ENCODE measurements at places on chromosomes 16 and 17.
A peak's percentile ranks its signal among the peaks of the same experiment; 100 is the strongest.

DNA sequence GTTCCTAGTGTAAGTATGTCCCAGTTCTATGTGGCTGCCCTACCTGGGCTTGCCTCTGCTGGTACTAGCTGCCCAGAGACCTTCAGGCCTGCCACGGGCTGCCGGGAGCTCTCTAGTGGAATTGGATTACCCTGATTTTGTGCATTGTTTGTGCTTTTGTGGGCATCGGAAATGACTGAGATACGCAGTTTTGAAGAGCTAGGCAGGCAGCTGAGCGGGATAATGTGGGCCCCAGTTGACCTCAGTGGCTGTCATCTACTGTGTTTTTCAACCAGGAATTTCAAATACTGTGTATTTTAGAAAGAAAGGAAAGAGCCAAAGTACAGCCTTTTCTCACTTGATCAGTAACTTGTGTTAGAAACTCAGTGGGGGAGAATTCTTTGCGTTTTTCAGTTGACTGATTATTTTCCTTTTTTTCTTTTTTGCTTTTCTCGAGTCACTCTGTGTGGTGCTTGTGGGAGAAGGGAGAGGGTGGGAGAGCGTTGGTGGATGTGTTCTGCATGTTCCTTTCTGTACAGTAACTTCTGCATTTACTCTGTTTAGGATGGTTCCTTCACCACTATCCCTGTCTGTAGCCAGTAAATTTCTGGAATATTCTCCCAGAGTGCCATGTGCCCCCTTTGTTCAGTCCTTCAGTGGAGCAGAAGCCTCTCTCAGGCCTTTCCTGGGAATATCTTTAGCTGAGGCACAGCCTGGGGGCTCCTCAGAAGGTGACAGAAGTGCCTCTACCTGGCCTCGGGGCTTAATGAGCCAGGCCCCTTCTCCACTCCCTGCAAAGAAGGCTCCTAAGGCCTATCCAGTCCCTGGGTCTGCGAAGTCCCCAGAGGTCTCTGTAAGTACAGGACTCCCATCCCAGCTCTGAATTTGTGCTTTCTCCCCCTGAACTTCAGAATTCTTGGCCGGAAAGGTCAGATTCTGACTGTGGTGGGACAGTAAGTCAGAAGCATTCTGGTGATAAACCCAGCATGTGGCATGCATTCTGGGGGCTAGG lies 15.0 kb upstream of the SLC12A3 start:
- H3K36me3 ChIP-seq: peaks cover 7% of the 10 kb centered on the region
- no peaks in the 10 kb centered on the region for H3K27me3 ChIP-seq
- H3K27ac ChIP-seq: no peak overlapping the region

- H3K27ac ChIP-seq: no peak overlapping the region
- no peak overlapping the region for H3K4me3 ChIP-seq
- DNase-seq: no peak
- peaks cover 18% of the 10 kb centered on the region for H3K36me3 ChIP-seq
- peaks cover 14% of the 10 kb centered on the region for H3K4me1 ChIP-seq
- no peaks in the 10 kb centered on the region for H3K27me3 ChIP-seq
Measured at GRCh38 chr17:51115179-51115578, 5.5 kb downstream of the SPAG9 start.

GRCh38 chr17:19487024-19487600 lies 46.5 kb upstream of the SLC47A1 start:
- no peak overlapping the region for H3K4me3 ChIP-seq
- peaks cover 9% of the 10 kb centered on the region for H3K27me3 ChIP-seq
- H3K4me1 ChIP-seq: no peaks in the 10 kb centered on the region
- no peak for DNase-seq
- H3K36me3 ChIP-seq: no peaks in the 10 kb centered on the region
- H3K27ac ChIP-seq: no peak overlapping the region

- DNase-seq: peak; percentile 91
- peaks cover 32% of the 10 kb centered on the region for H3K4me1 ChIP-seq
- peak within 1 kb of the TSS; percentile 80 for H3K27ac ChIP-seq
- no peaks in the 10 kb centered on the region for H3K36me3 ChIP-seq
Measured at GRCh38 chr17:40443196-40443987, at the start of gene IGFBP4. Gene IGFBP4, plus strand, starts transcription at chr17:40443450. Its CDS starts 286 bp downstream, at chr17:40443736.

- H3K4me3 ChIP-seq: no peak overlapping the region
- H3K27me3 ChIP-seq: no peaks in the 10 kb centered on the region
- no peak overlapping the region for H3K27ac ChIP-seq
- H3K36me3 ChIP-seq: no peaks in the 10 kb centered on the region
Measured at GRCh38 chr17:77118251-77118928, 22.4 kb upstream of the SEC14L1 start.

DNA sequence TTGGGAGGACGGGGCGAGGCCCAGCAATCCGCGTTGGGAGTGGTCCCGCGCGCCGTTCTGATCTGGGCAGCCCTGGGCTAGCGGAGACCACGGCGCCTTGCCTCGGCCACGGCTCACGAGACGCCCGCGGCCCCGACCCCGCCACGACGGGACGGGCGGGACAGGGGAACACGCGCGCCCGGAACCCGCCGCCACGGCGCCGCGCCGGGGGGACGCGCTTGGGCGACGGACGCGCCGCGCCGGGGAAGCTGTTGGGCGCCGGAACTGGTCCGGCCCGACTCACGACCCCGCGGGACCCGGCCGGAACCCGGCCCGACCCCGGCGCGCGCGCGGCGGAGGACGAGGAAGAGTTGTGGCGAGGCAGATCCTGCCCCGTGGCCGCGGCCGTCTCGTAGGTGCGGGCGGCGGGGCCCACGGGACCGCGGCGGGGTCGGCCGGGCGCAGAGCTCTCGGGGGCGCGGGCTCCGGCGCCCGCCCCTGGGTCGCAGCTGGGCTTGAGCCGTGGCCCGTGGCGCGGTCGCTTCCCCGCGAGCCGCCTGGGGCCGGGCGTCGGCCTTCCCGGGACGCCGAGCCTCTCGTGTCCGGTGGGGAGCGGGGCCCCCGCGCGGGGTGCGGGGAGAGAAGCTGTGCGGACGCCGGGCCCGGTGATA lies at the start of gene ACSF3:
TSS of gene ACSF3 (plus strand) at position 251 of the 650 bp plus-strand sequence. CDS start 6,830 bp downstream, outside the sequence.
- H3K4me1 ChIP-seq: peaks cover 30% of the 10 kb centered on the region
- peak; percentile 92 for DNase-seq
- H3K36me3 ChIP-seq: peaks cover 16% of the 10 kb centered on the region

DNA sequence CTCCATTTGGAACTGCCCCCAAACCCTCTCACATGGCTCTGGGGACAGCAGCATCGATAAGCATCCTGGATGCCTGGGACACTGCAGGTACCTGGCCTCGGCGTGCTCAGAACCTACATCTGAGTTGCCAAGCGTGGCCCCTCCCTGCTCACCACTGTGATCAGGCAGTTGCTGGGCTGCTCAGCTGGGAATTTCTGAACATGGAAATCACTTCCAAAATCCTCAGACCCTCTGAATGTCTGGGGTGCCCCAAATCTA lies 6.3 kb downstream of the CDH5 start:
- no peak overlapping the region for H3K4me3 ChIP-seq
- H3K27ac ChIP-seq: no peak overlapping the region
- no peaks in the 10 kb centered on the region for H3K4me1 ChIP-seq
- H3K36me3 ChIP-seq: no peaks in the 10 kb centered on the region

DNA sequence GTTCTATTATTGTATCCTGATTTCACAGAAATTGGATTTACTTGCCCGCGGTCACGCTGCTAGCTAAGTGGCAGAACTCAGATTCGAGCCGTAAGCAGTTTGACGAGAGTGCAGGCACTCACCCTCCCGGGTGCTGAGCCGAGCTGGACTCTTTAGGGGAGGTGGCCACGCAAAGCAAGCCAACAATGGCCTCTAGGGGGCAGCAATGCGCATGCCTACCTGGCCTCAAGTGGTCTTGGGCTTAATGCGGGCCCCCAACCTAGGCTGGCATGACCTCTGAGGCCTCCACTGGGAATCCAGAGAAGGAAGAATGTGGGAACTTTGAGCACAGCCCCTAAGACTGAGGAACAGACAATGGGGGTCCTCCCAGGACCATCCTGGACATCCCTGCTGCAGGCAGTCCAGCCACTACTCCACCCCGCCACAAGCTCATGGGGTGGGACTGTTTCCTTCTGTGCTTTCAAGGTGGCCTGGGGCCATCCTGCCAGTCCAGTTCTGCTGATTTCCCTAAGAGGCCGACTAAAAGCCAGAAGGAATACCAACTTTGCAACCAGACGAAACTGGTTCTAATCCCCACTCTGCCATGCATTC lies 276.5 kb downstream of the XYLT1 start:
- H3K36me3 ChIP-seq: no peaks in the 10 kb centered on the region
- H3K4me1 ChIP-seq: no peaks in the 10 kb centered on the region
- H3K4me3 ChIP-seq: no peak overlapping the region
- no peak overlapping the region for H3K27ac ChIP-seq
- peaks cover 19% of the 10 kb centered on the region for H3K27me3 ChIP-seq

DNA sequence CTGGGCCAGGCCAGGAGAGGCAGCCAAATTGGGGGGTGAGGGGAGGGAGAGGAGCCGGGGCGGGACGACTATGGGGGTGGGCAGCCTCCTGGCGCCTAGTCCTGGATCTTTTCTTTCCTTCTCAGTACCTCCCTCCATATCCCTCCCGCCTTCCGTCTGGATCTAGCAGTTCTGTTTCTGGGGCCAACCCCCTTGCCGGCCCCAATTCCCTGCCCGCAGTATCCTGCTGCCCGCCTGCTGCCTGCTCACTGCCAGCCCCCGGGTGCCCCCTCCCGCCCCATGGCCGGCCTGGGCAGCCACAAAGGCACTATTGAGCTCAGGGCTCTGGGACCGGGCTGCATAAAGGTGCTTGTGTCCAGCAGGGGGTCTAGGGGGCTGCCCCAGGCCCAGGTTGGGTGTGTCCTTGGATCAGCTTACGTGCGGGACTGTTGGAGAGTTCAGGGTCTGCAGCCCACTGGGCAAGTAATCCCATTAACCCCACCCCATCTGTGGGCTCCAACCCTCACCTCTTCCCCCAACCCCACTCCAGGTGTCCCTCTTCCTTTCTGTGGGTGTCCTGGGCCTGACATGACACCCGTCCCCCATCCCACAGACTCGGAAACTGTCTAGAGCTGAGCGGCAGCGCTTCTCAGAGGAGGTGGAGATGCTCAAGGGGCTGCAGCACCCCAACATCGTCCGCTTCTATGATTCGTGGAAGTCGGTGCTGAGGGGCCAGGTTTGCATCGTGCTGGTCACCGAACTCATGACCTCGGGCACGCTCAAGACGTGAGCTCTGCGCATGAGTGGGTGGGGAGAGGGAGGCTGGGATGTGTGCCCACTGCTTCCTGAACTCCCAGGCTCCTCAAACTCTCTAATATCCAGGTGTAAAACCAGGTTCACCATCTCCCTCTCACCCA lies 2.0 kb downstream of the WNK4 start:
- DNase-seq: no peak
- H3K4me1 ChIP-seq: peaks cover 77% of the 10 kb centered on the region
- no peak overlapping the region for H3K27ac ChIP-seq
- peak overlapping the region; percentile 53 for H3K4me3 ChIP-seq

DNA sequence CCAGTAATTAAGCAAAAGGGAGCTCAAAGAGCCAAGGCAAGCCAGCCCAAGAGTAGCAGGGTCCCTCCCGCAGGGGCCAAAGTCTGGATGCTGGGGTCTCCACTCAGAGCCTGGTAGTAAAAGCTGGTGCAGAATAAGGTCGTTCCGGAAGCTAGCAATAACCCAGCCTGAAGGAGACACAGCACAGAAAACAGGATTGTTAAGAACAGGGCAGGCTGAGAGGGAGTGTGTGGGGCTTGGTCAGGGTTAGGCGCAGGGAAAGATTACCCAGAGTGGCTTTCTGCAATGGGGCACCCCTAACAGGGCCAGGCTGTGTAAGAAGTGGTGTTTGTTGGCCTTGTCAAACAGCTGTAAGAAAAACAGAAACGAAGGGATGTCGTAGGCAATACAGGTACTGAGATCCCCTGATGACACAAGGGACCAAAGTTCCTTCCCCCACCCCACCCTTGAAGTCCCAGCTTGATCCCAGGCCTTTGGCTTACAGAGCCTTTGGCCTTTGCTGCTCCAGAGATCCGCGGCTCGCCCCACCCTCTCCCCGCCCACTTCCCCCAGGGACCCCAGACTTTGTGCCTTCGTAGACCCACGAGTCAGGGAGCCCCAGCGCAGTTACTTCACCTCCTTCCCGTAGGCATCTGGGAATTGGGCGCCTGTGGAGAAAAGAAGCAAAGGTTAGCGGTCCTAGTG lies 712 bp downstream of the TMEM256 start:
- peaks cover 11% of the 10 kb centered on the region for H3K4me1 ChIP-seq
- DNase-seq: peak; percentile 57
- peak overlapping the region; percentile 69 for H3K27ac ChIP-seq
- H3K4me3 ChIP-seq: peak overlapping the region; percentile 68

- H3K27me3 ChIP-seq: peaks cover 47% of the 10 kb centered on the region
- no peak overlapping the region for H3K4me3 ChIP-seq
- peaks cover 14% of the 10 kb centered on the region for H3K4me1 ChIP-seq
- H3K36me3 ChIP-seq: no peaks in the 10 kb centered on the region
- peak; percentile 44 for DNase-seq
- H3K27ac ChIP-seq: no peak overlapping the region
Measured at GRCh38 chr16:84919708-84920107, 91.6 kb downstream of the ZDHHC7 start.

DNA sequence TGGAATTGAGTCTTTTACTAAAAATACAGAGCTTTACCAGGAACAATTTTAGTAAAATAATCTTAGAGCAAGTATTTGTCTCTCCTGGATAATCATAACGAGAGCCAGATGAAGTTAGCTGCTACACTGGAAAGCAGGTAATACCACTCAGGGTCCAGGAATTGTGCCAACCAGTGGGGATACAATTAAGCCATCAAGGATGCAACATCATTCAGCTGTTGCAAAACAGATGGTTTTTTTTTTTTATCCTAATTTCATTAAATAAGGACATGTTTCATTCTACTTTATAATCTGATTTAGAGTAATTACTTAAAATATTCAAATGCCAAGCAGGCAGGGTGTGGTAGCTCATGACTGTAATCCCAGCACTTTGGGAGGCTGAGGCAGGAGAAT lies 10.2 kb downstream of the MMD start:
- no peak overlapping the region for H3K4me3 ChIP-seq
- DNase-seq: no peak
- H3K36me3 ChIP-seq: peaks cover 50% of the 10 kb centered on the region
- no peaks in the 10 kb centered on the region for H3K27me3 ChIP-seq

- H3K27ac ChIP-seq: no peak overlapping the region
- H3K27me3 ChIP-seq: peaks cover 44% of the 10 kb centered on the region
- H3K4me3 ChIP-seq: no peak overlapping the region
- peak; percentile 2 for DNase-seq
- no peaks in the 10 kb centered on the region for H3K36me3 ChIP-seq
Measured at GRCh38 chr17:35148144-35148543, 527 bp downstream of the UNC45B start.

GRCh38 chr17:76444518-76445311 lies 8.2 kb downstream of the UBE2O start:
- H3K4me1 ChIP-seq: peaks cover 76% of the 10 kb centered on the region
- H3K27me3 ChIP-seq: no peaks in the 10 kb centered on the region
- peaks cover 4% of the 10 kb centered on the region for H3K36me3 ChIP-seq
- DNase-seq: peak; percentile 34
- no peak overlapping the region for H3K4me3 ChIP-seq

GRCh38 chr16:80460988-80461387 lies 79.8 kb upstream of the DYNLRB2 start:
- no peak overlapping the region for H3K4me3 ChIP-seq
- no peaks in the 10 kb centered on the region for H3K27me3 ChIP-seq
- DNase-seq: no peak
- H3K36me3 ChIP-seq: no peaks in the 10 kb centered on the region
- H3K27ac ChIP-seq: no peak overlapping the region
- no peaks in the 10 kb centered on the region for H3K4me1 ChIP-seq

- no peak overlapping the region for H3K27ac ChIP-seq
- no peaks in the 10 kb centered on the region for H3K27me3 ChIP-seq
- no peak overlapping the region for H3K4me3 ChIP-seq
- no peak for DNase-seq
Measured at GRCh38 chr17:33434841-33435240, 141.7 kb upstream of the ASIC2 start.

All from K562 (cell line).